Stimulated activated CD4-positive, alpha-beta T cell treated with anti-CD3 and anti-CD28 coated beads, Interleukin-15, amount 100 ng/mL, for 48 hours (primary cell): ENCODE measurements at places on chromosomes 12 and 14.

DNA sequence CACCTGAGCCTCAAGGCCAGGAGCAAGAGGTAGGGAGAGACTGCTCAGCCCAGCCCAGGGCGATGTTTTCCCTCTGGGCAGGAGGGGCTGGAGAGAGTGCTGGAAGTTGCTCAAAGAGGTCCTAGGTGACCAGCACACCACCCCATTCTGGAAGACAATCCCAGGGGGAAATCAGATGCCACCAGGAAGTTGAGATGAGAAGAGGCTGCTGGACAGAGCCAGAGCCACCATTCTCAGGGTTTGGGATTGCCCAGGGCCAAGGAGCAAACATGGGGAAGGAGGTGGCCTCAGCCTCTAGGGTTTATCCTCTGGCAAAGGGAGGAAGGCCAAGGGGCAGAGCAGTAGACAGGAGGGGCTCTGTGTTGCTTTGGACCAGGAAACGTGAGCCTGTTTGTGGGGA lies 11.6 kb downstream of the CCDC85C start:
- DNase-seq, result no peak

GRCh38 chr12:27257104-27257843 lies 13.2 kb downstream of the STK38L start:
- no peak for DNase-seq

- DNase-seq, result no peak
Measured at GRCh38 chr12:117002051-117002817, 91.5 kb downstream of the FBXW8 start.

DNA sequence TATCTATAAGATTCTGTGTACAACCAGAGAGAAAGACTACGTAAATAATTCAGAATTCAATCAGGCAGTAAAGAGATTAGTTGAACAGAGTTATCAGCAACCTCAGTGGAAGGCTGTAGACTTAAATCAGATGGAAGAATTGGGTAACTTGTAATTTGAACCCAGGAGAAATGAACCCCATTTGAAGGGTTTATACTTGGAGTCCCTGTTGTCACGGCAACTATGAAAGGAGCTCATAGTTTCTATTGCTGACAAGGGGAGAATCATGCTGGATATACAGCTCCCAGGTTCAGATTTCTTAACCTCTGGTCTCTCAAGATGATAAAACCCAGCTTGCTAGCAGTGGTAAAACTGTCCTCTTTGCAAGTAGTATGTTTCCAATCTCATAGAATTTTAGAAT lies 54.4 kb upstream of the BMP4 start:
- DNase-seq, result no peak

DNA sequence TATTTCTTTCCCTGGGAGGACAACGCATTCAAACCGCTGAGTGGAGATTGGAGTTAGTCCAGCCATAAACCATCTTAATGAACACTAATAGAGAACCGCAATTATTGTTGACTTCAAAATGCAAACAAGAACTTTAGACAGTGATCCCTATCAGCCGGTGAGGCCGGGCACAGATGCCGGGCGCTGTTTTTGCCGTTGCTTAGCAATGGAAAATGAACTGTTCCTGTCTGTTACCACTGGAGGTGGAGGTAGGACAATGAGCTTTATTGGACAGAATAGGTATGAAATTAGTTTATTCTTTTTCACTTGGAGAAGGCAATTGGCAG lies 216.8 kb downstream of the TTC8 start:
- DNase-seq, result no peak

- DNase-seq, result no peak
Measured at GRCh38 chr12:108009442-108010070, 119.5 kb upstream of the WSCD2 start.

- DNase-seq, result no peak
Measured at GRCh38 chr14:61934385-61934784, 172.2 kb downstream of the SNAPC1 start.

GRCh38 chr12:45587012-45587411 lies 142.5 kb upstream of the ARID2 start:
- no peak for DNase-seq

GRCh38 chr14:88069677-88070076 lies 64.7 kb downstream of the GPR65 start:
- no peak for DNase-seq

- DNase-seq, result no peak
Measured at GRCh38 chr14:47857646-47858045, 182.2 kb upstream of the MDGA2 start.

- no peak for DNase-seq
Measured at GRCh38 chr14:66038618-66039017, 447.6 kb upstream of the CCDC196 start.

DNA sequence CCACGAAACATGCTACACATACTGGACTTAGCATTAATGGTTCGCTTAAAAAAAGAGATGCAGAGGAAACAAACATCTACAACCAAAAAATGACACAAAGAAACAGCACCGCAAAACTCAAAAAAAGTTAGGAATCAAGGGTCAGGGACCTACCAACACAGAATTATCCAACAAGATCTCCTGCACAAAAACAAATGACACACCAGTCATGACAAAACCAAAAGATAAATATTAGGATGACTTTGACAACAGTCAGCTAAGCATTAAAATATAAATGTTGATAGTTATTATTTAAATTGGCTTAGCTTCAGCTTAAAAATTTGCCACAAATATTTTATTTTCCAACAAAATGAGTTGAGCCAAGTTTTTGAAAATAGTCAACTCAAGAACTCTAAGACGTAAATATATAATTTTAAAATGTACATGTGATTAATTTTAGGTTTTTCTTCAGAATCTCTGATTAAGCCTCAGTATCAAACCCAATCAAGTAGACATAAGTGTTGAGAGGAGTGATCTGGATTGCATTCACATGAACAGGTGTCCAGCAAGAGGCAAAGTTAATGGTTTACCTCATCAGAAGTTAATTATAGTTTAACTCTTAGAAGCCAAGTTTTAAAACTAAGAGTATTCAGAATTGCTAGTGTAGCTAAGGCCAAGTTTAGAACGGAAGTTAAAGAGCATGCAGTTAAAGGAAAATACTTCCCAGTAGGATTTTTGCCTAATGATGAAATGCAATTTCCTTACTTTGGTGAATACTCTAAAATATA lies 79.9 kb downstream of the HEATR5A start:
- no peak for DNase-seq
